CD4-positive, alpha-beta memory T cell (primary cell): ENCODE measurements at places on chromosomes 7 and 10.

DNA sequence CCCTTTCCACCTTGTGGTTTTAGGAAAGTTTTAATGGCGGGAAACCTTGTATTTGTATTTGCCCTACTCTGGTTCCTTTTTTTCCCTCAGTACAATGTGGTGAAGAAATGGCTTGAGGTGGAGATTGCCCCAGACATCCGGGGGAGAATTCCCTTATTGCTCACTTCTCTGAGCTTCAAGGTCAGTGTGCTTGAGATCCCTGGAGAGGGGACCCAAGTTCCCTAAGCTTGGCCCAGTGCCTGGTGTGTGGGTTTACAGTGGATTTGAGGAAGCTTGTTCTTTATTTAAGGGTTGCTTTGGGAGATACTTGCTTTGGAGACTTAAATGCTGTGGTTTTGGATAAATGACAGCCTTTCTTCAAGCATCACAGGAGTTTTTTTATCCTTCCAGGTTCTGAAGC, 18.3 kb downstream of the CALHM2 start:
- no peak for DNase-seq

- no peak for DNase-seq
Measured at GRCh38 chr10:103716206-103717160, 138.9 kb downstream of the SH3PXD2A start.

DNA sequence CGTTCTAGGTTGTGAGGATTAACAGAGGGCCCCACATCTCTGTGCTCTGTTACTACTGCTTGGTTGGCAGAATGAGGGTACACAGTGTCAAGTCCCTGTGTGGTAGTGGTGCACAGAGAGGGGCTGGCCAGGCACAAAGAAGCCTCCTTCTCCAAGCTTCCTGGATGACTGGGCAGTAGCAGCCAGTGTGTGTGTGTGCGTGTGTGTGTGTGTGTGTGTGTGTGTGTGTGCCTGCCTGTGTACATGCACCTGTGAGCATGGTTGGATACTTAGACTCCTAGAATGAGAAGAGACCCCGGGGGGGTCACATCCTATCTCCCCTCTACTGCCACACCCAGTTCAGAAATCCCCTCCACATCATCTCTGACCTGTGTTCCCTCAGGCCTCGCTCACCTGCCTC, 146.7 kb upstream of the UNC5B start:
- DNase-seq = no peak

GRCh38 chr10:44589944-44590449, 205.1 kb upstream of the CXCL12 start:
- DNase-seq = no peak

- DNase-seq = no peak
Measured at GRCh38 chr7:77430927-77431326, 14.8 kb upstream of the GSAP start.

GRCh38 chr10:58237014-58237834, 30.5 kb downstream of the IPMK start:
- DNase-seq = no peak

DNA sequence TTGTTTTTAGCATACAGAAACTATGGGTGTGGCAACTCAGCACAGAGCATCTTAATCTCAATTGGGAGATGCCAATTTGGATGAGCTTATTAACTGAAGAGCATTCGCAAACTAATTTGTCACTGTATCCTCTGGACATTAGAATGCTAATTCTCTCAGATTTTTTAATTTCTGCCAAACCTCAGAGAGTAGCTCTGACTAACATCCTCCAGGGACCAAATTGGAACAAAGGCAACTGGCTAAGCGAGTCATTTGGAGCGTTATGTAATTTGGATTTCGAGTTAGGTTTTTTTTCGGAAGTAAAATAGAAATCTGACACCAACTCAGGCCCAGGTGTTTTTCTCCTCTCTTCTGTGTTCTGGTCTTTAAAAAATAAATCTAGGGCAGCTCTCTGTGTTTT, 201.9 kb downstream of the BMPER start:
- DNase-seq = no peak

DNA sequence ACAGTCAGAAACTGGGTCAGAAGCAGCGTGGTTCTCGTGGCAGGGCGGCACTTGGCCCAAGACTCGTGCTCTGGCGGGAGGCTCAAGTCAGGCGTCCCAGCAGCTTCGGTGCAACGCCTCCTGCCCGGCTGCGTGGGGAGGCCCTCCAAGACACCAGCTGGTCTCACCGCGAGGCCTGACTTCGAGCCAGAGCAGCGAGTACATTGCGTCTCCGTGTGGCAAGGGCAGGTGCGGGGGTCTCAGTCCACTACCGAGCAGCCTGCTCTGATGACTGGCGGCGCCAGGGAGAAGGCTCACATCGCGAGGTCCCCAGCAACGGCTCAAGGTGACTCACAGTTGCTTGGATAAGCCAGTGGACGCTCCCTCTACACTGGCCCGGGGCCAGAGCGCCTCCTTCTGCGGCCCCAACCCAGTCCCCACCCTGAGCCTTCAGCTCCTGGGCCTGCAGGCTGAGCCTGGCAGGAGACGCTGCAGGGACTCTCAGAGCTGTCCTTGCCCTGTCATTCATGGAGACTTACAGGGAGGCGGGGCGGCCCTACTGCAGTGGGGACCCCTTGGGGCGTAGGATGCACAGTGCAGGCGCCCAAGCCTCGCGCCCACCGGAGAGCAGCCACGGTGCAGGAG, 41.9 kb upstream of the PRKAR1B start:
- DNase-seq = no peak

DNA sequence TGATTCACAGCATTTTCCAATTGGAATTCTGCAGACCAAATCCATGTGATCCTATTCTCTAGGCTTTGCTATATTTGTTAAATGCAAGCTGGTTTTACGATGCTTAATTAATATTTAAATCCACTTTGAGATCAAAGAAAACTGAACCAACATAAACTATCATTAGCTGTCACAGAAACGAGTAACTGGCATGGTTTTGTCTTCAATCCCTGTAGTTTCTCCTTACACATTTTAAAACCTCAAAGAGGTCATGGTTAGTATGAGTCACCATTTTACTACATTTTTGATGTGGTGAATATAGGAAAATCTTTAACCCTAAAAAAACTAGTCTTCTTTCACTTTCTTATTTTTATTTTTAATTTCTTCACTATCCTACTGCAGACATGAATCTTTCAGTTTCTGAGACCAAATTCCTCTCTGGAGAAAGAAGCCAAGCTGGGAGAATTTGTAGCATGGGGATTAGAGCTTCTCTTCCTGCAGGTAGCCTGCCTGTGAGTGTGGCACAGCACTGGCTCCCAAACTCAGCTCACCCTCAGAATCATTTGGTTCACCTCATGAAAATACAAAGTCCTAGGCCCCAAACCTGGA, 8.7 kb upstream of the LIPM start:
- peak; percentile 41 for DNase-seq

DNA sequence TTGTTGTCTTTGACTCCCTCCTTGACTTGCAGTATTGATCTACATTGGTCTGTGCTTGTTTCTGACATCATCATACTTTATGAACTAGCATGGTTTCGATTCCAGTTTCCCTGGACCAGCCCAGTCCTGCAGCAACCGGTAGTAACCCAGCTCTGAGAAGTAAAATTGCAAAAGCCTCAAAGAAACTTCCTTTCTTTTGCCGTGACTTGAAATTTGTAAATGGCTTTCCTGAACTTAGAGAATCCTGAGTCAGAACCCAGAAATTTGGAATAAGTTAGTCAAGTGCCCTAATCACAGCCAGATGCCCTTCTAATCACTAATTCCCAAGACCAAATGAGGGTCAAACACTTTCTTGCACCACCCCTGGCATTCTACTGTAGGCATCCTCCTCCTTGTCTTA, 15.0 kb downstream of the TAS2R60 start:
- no peak for DNase-seq

GRCh38 chr10:130354976-130355795, 219.0 kb downstream of the GLRX3 start:
- DNase-seq = no peak

DNA sequence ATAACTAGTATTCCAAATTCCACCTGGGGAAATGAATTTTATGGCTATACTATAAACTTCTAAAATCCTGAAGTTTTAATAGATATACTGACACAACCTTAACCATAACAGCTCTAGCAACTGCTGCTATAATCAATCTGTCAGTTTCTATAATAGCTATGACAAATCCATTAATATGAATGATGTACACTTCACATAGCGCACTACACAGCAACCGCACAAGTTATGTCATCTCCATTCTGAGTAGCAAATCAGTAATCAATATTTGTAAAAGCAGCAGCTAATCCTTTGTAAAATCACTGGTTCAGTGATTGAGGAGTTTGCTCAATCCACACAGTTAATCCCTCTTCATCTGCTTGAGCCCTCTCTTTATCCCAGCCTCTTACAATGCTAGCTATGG, 105.3 kb downstream of the SKAP2 start:
- no peak for DNase-seq

DNA sequence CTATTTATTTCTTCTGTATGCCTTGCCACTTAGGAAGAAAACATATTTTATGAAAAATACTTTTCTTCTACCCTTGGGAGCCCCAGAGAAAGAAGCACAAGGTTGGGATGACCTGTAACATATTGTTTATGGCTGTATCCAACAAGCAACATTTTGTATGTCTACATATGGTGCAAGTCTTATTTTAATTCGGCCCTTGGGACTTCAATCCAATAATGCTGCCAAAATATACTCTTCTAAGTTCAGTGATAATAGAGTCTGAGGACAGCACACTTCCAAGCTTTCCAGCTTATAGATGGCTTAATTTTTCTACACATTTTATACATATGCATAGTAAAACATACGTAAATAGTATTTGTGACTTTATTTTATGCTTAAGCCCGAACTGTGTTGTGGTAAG, 318.5 kb upstream of the SEMA3A start:
- DNase-seq = no peak

DNA sequence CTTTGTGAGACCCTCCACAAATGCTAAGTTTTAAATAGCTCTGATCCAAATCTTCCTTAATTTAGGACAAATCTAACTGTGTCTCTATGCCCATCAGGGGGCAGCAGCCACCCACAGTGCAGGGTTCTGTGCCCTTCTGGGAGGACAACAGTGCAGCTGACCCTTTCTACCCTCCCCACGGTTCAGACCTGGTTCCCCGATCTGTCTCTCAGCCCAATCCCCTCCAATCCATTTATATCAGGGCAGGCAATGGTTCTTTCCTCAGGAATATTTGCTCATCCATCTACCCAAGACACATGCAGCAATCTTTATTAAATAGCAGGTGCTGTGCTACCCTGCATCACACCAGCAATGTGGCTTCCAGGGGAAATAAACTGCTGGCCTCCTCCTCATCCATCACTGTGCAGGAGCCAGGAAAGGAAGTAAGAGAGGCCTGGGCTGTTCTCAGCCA, 4.0 kb upstream of the RBM28 start:
- peak; percentile 38 for DNase-seq
